Stimulated activated CD4-positive, alpha-beta T cell treated with anti-CD3 and anti-CD28 coated beads, Interleukin-1b, Interleukin-23, amount 100 ng/mL, for 1 hour (primary cell): ENCODE measurements at places on chromosomes 16 and 17.

- no peak for DNase-seq
Measured at GRCh38 chr17:3526971-3527370, 30.6 kb downstream of the TRPV3 start.

- no peak for DNase-seq
Measured at GRCh38 chr17:67027031-67027628, 17.2 kb upstream of the CACNG1 start.

DNA sequence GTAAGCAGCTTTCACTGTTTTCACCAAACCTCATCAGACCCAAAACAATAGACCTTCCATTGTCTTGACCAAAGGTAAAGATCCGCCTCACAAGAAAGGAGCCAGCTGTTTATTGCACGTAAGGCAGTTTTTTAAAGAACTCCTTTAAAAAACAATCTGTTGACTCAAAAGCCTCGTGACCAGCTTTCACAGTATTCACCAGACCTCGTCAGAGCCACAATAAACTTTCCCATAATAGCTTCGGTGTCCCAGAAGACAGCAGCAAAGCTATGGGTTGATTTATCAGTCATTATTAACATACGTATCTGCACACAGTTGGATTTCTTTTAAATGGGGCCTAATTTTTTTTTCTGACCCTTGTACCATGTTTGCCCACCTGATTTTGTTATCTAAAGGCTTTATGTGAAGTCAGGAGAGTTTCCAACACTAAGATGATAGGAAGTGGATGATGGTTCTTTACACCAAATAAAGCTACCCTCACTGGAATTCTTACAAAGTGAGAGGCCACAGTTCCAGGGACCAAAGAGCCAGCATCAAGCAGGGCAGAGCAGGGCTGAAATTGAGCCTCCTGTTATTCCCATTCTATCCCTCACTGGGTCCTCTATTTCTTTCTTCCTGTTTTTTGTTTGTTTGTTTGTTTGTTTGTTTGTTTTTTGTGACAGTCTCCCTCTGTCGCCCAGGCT lies 17.6 kb upstream of the HELZ start:
- DNase-seq = no peak

- DNase-seq = no peak
Measured at GRCh38 chr16:29702269-29702668, 23.3 kb downstream of the QPRT start.

GRCh38 chr16:88463411-88463810 lies 10.3 kb downstream of the ZFPM1 start:
- DNase-seq = no peak

DNA sequence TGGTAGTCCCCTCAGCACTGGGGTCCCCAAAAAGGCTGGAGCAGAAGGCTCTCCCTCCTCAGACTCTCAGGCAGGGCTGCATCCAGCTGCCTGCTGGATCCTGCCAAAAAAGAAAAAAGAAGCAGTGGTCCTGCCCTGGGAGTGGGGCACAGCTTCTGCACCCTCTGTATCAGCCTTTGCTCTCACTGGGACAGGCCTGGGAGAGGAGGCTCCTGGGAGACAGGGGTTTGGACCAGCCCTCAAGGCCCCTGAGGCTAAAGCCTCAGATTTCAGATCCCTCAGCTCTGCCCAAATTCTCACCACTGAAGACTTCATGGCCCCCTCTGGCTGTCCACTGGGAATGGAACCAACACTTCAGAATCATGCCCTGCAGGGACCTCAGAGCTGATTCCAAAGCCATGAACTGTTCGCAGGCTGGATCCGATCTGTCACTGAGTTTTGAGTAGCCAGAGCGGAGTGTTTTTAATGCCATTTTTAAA lies 96.9 kb downstream of the C16orf78 start:
- DNase-seq = no peak

GRCh38 chr17:50122945-50123344 lies 7.0 kb downstream of the SAMD14 start:
- DNase-seq = no peak
